ENCODE measurements at places on chromosomes 4 and X.

GRCh38 chr4:164501074-164501473 is 252.9 kb upstream of the SMIM31 start:
- no peak for DNase-seq

DNA sequence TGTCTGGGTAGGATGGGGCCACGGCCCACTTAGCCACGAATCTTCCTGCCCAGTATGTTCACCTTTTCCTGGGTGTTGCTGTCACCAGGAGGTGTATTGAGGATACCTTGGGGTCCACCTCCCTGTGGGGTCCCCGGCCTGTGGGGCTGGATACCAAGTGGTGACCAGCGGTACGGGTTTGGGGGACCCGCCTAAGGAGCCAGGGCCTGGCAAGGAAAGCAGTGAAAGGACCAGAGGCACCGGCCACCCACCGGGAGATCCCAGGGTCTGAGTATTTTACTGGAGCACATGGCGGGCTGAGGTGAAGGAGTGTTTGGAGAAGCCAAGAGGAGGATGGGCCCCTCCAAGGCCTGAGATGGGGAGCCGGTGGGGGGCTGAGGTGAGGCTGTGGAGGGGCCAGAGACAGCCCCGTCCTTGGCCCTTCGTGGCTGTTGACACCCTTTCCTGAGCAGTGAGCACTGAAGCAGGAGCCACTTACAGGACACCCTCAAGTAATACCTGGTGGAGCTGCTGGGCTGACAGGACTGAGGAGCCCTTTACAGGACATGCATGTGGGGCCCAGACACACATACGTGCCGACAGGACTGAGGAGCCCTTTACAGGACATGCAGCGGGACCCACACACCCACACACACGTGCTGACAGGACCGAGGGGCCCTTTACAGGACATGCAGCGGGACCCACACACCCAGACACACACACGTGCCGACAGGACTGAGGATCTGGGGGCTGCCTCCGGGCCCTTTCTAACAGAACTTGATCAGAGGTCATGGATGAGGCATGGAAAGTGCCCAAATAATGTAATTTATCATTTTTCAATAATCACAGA is 38.4 kb downstream of the TMEM271 start:
- no peak for DNase-seq

DNA sequence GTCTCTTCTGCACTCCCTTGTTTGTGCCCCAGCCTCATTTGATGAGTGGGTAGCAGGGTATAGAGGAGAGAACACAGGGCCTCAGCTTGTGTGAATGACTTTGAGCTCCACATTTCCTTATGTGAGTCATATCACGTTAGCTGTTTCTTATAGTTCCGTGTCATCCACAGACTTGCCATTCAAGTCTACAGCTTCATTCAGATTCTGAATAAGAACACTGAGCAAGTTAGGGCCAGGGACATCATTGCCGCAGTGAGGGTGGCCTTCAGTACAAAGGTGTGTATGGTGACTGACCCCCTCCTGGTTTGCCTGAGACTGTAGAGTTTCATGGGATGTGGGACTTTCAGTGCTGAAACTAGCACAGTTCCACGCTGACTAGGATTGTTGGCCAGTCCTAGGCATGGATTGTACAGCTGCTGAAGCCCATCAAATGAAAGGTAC is 23.6 kb downstream of the KLF3 start:
- DNase-seq, result no peak

- DNase-seq, result no peak
These were observed 136.0 kb downstream of the FAM53A start for GRCh38 chr4:1547856-1548826.

DNA sequence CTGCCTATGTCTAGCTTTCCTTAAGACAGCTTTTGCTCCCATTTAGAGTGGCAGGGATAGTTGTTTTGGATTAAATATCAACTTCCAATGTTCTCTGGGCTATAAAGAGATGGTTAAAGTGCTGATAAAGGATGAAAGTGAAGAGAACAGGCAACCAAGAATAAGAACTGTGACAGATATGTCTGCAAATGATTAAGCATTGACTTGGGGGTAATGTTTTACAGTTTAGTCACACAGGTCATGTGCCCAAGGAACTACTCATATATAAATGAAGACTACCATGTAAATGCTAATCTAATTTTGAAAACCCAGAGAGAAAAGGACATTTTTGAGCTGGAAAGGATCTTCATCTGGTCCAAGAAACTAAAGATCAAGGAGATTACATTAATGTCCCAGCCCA is 42.1 kb downstream of the RBMX2 start:
- DNase-seq, result no peak

GRCh38 chr4:70600977-70601376 is 8.9 kb downstream of the AMBN start:
- DNase-seq, result no peak

DNA sequence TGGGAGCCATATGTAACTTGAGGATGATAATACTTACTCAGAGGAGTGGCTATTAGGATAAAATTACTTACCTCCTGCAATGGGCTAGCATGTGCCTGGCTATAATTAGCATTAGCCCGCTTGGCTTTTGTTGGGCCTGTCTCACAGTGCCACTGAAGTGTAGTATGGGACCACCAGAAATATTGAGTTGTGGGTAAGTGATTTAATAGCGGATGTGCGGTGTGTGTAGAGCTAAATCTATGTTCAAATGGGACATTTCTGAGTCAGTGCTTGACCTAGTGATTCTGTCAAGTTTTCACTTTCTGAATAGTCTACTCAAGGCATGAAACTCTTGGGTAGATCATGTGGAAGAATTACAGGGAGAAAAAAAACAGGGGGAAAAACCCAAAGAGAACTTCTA is 3.5 kb upstream of the CLNK start:
- no peak for DNase-seq

- no peak for DNase-seq
These were observed 2.9 kb upstream of the SPRY1 start for GRCh38 chr4:123393721-123394120.

DNA sequence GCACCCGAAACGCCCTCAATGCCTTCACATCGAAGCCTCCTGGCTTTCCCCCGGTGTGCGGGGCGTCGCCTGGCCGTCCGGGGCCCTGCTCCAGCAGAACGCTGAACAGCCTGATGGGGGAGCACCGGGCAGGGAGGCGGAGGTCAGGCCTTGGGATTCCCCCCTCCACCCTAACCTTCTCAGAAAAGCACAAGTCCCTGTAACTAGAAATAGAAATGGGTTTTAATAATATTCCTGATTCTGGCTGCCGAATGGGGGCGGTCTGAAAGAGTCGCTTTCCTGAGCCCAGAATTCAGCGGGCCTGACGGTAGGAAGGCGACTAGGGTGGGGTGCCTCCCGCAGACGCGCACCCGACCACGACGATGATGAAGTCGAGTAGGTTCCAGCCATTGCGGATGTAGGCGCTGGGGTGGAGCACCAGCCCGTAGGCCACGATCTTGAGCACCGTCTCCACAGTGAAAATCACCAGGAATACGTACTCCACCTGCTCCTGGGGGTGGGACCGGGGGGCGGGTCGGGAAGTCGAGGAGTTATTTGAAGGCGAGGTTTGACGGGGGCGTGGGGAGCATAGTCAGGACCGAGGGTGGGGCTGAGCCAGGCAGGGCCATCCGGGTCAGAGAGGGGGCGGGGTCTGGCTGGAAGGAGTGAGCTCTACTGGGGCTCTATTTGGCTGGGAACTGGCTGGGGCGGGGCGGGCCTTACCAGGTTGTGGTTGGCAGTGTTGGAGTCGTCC is 2.5 kb downstream of the CACNA1F start:
- DNase-seq, result peak; percentile 11

GRCh38 chr4:41260116-41260733 is 3.5 kb downstream of the UCHL1 start:
- no peak for DNase-seq

DNA sequence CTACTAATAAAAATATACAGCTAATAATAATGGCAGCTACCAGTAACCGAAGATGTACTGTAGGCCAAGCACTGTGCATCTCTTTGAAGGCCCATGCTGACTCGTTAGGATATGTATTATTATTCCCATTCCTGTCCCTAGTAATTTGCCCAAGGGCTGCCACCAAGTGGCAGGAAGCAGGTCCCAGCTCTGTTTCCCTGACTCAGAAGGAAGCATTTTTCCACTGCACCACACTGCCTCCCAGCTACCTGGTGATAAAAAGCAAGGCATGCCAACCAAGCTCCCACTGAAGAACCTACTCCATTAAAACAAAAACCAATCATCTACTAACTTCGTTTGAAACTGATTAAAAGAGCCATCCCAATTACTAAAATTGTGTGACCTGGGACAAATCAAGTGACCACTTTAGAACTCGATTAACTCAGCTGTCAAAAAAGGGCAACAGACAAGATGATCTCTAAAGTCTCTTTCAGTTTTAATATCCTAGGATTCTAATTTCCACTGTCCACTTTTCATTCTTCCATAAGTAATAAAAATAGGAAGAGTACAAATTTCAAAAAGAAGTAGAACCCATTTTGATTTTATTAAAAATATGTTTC is 24.3 kb upstream of the PGM2 start:
- DNase-seq, result no peak

DNA sequence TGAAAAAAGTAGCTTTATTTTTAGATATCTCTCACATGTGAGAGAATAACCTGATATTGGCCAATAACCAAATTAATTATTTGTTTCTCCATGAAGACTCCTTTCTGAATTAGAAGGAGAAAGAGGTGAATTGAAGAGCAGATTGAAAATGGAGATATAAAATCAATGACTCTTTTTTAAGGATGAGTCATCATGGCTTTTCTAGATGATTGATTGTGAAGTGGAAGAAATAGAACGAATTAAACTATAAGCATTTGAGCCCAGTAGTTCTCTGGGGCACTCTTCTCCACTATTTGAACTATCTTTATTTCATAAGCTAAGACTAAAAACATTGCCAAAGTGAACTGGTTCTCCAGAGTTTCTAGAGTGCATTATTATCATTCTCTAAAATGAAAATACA is 137.2 kb upstream of the EDNRA start:
- DNase-seq, result no peak

DNA sequence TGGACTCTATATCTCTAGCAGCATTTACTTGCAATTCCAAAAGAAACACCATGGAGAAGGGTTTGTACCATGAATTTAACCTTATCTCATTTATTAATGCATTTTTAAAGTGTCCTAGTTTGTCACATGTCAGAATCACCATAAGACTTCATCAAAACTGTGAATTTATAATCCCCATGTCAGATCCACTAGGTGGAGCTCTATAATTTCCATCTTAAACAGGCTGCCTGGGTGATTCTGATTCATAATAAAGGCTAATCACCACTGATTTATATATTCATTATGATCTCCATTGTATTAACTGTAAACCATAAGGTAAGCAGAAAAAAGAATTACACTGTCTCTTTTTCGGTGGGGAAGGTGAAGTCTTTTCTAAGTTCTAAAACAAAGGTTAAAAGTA is 4.0 kb downstream of the TCEAL2 start:
- no peak for DNase-seq

GRCh38 chrX:8374041-8374825 is 90.4 kb upstream of the VCX3B start:
- no peak for DNase-seq

- no peak for DNase-seq
These were observed 24.8 kb downstream of the CTBP1 start for GRCh38 chr4:1223841-1224809.

- no peak for DNase-seq
These were observed at the start of gene P2RY4 for GRCh38 chrX:70260104-70260503. TSS of gene P2RY4 (minus strand) at chrX:70260204. CDS start at chrX:70259624, 580 bp downstream.

- no peak for DNase-seq
These were observed 101.6 kb upstream of the OTUD4 start for GRCh38 chr4:145281951-145282350.

- DNase-seq, result no peak
These were observed 437.6 kb upstream of the AGA start for GRCh38 chr4:177879851-177880250.

- DNase-seq, result no peak
These were observed 167.1 kb downstream of the AMELX start for GRCh38 chrX:11460347-11460746.

All from activated naive CD8-positive, alpha-beta T cell treated with anti-CD3 and anti-CD28 coated beads, Interleukin-2, amount 50 U/mL, for 16 hours (primary cell).